ENCODE measurements at places on chromosomes 3 and 15.
A peak's percentile ranks its signal among the peaks of the same experiment; 100 is the strongest.

- DNase-seq, result no peak
Observed at GRCh38 chr3:192857260-192857661, 60.4 kb downstream of the MB21D2 start.

DNA sequence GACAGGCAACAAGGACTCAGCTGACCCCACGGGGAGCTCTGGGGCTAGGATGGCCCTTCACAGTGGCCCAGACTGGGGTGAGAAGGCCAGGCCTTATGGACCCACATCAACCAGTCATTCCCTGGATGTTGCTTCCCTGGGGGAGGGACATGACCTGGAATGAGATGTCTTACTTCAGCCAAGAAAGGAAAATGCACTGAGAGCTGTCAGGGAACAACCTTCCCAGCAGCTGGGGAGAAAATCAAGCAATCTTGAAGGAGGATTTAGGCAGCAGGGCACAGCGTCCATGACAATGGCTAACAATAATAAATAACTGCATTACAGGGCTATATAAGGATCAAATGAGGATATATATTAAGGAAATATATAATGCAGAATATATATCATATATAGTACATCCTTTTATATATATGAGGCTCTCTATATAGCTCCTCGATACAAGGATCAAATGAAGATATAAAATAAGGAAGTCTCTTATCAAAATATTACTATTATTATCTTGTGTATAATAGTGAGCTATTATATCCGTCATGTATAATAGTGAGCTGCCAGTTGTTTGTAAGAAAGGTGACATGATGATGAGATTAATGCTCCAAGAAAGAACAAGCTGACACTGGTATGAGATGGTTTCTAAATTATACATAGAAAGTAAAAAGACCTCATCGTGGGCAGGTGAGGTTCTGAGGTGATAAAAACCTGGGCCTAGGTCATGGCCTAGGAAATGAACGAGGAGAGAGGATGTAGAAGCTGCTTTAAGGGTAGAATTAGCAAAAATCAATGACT, 117.8 kb upstream of the LIPC start:
- DNase-seq, result no peak

DNA sequence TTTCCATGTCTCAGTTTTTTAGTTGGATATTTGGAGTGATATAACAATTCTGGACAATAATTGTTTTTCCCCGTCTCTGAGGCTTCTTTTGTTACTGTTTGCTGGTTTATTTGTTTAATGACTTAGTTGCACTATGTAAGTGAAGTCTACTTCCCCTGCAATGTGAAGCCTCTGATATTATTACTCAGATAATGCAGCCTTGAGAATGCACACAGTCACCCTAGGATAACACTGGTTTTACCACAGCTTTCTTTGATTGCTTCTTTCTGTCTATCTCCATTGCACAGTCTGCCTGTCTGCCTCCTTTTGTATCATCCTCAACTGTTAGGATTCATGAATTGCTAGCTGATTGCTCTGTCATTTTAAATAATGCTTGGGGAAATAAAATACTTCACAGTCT, 208.7 kb upstream of the ROBO1 start:
- DNase-seq, result no peak

GRCh38 chr15:28993051-28993719, 107.4 kb downstream of the APBA2 start:
- no peak for DNase-seq

DNA sequence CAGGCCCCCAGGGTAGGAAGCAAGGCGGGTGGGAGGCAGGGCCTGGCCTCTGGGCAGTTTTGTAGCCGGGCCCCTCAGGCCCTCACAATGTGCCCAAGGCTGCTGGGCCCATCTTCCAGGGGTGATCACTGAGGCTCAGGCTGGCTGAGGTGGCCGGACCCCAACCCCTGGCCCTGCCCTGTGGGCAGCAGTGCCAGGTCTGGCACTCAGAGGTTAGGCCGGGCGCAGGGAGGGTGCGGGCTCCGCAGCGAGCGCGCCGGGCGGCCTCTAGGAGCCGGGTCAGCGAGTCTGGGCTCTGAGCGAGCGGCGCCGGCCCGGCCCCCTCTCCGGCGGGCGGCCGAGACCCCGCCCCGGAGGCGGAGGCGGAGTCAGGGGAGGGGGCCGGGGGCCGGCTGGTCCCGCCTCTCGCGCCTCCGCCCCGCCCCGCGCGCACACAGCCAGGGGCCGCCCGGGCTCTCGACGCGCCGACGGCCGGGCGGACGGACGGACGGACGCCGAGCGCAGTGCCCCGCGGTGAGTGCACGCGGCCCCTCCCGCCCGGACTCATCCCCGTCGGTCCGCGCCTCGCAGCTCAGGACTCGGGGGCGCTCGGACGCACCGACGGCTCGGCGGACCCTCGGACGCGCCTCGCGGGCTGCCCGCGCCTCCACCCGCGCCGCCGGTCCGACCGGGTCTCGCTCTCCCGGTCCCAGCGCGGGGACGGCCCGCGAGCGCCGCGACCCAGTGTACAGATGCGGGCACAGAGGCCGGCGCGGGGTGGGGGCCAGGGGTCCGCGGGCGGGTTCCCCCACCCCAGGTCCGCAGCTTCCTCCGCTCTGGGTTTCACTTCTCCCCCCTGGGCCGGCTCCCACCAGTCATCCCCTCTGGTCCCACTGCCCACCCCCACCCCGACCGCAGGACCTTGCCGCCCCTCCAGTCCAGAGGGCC, at the start of gene FBLN2:
FBLN2 (plus strand) TSS at position 430 of the 927 bp plus-strand sequence. CDS start 21,231 bp downstream, outside the sequence.
- DNase-seq, result peak; percentile 33

GRCh38 chr3:29153811-29154210, 127.1 kb upstream of the RBMS3 start:
- no peak for DNase-seq

DNA sequence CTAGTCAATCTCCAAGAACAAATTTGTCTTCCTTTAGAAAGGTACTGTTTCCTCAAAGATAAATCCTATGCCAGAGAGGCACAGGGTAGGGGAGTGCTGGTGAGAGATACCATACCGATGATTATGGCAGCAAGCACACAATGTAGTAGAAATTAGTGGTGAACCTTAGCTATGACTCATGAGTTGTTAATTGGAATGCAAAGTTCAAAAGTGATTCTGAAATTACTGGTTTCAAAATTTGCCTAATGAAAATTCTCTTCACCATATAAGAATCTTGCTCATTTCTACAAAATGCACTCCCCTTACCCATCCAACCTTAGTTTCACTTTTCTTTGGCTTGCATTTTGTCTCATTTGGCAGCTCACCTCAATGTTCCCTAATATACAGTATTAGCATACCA, 139.5 kb upstream of the SLC2A2 start:
- no peak for DNase-seq

DNA sequence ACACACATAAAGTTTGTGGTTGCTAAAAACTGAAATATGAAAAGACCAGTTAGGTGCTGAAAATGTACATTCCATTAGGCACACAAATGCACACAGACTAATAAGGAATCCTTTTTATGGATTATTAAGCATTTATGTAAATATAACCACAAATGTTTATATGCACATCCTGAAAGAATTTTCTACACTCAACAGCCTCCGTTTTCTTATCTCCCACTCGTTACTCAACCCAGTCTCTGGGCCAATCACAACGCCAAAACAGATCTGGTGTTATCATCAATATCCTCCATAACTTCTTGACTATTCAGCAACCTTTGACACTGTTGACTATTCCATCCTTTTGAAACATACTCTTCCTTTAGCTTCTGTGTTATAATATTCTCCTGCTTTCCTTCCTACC, 136.4 kb downstream of the ATP8B4 start:
- no peak for DNase-seq

DNA sequence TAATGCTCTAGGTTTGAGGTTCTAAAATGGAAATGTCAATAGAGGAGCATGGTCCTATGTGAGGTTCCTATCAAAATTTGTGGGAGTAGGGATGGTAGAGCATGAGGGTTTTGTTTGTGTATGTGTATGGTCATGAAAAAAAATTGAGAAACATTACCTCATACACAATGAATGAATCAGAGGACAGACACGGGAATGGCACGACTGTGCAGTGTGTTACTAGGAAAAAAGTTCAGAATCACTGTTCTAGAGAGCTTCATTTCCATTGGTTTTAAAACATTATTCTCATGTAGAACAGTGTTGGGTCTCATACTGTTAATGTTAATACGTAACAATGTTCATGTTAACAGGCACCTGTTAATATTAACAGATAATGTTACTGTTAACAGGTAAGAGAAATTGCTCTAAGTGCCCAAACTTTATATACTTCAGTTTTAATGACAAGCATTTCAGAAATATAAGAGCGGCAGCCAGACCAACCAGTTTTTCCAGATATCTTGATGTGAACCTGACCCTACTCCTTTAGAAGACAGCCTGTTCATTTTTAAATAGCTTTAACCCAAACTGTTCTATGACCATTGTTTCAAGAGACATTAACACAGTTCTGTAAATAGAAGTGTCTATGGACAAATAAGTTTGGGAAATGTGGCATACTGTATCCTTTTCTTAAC, 48.0 kb downstream of the SLC15A2 start:
- DNase-seq, result peak; percentile 21

- no peak for DNase-seq
Observed at GRCh38 chr3:112793326-112794081, 53.2 kb downstream of the CD200R1L start.

- DNase-seq, result no peak
Observed at GRCh38 chr15:36885771-36886170, 214.6 kb downstream of the MEIS2 start.

DNA sequence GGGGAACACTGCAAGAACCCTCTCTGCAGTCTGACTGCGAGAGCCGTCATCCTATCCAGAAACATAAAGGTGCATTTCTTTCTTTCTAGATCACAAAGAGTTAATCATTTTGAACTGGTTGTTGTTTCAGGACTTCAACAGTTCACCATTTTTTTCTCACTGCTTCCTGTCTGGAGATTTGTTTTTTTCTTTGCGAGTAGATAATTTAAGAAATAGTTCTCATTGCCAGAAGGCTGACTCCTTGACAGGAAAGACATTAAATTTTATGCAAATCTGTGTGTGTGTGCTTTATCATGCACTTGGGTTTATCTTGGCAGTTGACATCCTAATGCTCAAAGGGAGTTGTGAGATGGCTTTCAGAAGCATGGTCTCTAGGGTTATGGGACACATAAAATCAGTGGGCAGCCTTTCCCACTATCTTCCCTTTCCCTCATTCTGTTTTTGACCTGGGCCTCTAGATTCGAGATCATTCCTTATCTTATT, 123.5 kb upstream of the TBL1XR1 start:
- peak; percentile 54 for DNase-seq

Measured in right renal pelvis (tissue), 4 donors.